ENCODE measurements at places on chromosomes 3 and 15. TPM values are rescaled to one million over a fixed set of nuclear protein-coding genes. Genes with fewer than 3 reads are reported as not detected.

DNA sequence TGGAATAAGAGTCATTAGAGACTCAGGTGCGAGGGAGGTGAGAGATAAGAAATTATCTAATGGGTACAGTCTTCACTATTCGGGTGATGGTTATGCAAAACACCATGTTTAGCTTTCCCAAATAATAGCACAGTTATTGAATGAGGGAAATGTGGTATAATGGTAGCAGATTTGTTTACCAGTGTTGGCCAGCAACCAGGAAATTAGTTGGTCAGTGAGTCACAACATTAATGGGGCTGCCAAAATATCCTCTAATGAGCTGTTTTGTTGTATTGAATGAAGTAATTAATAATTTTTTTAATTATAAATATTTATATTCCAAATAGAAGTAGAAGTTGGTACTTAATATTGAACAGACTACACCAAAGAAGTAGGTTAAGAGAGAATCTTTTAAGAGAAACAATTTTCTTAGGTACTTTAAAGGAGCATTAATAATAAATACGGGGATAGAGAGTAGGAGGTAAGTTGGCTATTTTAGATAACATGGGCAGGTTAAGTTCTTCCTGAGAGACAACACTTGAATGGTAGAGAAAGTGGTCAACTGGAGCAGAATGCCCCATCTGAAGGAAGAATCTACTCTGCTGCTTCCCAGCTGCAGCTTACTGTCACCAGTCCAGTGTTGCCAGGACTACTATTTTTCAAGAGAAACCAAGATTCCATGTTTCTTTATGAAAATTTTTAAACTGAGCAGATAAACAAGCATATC, 218.8 kb downstream of the UBE2E2 start:
- DNase-seq, result no peak

GRCh38 chr3:197227780-197228574, 70.4 kb downstream of the DLG1 start:
- DNase-seq, result no peak

GRCh38 chr3:141415953-141416352, 47.6 kb downstream of the ZBTB38 start:
- DNase-seq, result no peak

DNA sequence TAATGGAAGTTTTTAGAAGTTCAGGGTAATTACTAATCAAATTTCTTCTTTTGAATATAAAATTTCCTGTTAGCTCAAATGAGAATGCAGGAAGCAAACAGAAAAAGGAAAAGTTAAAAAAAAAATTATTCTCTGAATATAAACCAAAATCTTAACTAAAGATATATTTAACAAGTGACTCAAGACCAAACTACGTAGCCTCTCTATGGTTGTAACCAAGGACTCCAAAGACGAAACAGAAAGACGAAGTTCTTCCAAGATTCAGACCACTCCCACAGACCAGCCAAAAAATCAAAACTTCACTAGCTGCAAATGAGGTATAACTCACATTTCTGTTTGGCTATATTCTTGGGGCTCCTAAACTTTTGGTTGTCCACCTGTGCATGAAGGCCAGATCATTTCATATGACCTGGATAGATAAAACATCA, 846.5 kb upstream of the ALCAM start:
- DNase-seq, result no peak

The PPIP5K1 gene
- 33.6 TPM for total RNA-seq

The PAQR9 gene
- not detected for total RNA-seq

The CNTN3 gene
- total RNA-seq, result 0.10 TPM

The ADCY5 gene
- total RNA-seq, result 0.14 TPM

Data from foreskin keratinocyte (primary cell).